ENCODE measurements at places on chromosomes 11 and 22.

GRCh38 chr11:3191586-3192324, 26.6 kb upstream of the OSBPL5 start:
- no peak for DNase-seq

GRCh38 chr11:121420398-121420797, 31.7 kb upstream of the SORL1 start:
- no peak for DNase-seq

- no peak for DNase-seq
These were observed 635 bp downstream of the SCARF2 start for GRCh38 chr22:20436768-20437612.

DNA sequence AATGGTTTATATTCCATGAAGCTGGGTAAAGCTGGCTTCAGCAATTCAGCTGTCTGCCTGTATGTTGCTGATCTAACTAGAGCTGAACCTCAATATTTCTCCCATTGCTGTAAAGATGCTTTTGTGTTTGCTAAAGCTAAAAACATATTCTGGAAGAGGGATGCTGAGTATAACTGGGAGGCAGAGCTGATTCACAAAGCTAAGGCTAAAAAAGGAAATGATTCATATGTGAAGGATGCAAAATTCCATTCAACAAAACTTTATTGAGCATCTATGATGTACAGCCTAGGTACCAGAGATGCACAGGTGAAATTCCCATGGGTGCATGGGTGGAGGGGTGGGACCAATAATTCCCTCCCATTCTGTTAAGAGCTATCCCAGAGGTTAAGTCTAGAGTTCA, 193.9 kb downstream of the KIF18A start:
- no peak for DNase-seq

DNA sequence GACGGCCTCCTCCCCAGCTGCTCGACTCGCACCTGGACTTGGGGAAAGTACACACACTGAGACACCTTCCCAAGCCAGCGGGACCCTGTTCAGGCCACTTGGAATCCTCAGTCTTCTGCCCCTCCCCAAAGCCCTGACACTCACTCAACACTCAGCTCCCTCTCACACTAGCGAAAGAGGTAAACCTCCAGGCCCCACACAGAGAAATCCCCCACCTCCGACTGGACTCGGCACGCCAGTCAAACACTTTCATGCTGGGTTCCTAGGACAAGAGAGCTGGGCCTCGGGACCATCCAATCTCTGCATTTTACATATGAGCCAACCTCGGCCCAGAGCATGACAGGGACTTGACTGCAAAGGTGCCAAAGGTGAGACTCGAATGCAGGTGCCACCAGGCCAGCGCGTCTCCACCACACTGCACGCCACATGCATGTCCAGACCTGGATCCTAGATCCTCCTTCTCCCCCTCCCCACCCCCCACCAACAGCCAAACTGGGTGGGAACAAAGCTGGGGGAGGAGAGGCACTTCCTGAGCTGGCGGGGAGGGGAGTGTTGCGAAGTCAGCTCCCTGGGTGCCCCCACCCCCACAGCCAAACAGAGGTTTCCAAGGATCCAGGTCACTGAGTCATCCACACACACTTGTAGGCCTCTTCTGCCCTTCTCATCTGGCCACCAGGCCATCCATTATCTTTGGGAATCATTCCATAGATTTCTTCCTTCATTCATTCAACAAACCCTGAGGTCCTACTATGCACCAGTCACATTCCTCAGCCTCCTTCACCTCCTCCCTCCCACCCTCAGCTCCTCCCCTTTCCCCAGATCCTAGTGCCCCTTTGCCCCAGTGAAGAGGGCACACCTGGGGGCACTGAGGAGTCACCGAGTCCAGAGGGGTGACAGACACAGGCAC, 10.7 kb upstream of the CD5 start:
- no peak for DNase-seq

- DNase-seq = no peak
These were observed 191.8 kb upstream of the E2F8 start for GRCh38 chr11:19432370-19433061.

- no peak for DNase-seq
These were observed 5.6 kb upstream of the MPEG1 start for GRCh38 chr11:59218319-59218718.

- no peak for DNase-seq
These were observed 11.6 kb downstream of the LIF start for GRCh38 chr22:30234786-30235470.

- DNase-seq = no peak
These were observed 3.9 kb downstream of the MUS81 start for GRCh38 chr11:65863889-65864705.

DNA sequence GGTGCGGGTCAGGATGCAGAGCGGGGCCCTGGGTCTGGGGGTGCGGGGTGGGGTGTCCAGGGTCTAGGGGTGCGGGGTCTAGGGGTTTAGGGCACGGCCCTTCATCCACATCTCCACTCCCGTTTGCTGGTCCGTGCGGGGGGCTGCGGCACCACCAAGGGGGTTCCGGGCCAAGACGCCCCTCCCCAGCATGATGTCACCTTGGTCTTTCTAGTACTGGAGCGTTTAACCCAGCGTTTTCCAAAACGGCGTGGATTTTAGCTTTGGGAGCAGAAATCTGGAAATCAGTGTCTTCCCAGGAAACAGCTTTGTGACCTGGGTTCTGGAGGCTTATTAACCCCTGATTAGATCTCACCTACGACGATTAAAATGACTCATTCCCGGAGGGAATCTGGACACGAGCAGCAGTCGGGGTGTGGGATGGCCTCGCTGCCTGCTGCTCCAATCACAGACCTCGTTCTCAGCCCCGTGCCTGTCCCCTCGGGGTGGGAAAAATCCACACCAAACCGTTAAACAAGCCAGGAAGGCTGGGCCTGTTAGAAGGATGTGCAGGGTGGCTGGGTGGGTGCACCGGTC, 759 bp downstream of the AP2A2 start:
- DNase-seq = no peak

DNA sequence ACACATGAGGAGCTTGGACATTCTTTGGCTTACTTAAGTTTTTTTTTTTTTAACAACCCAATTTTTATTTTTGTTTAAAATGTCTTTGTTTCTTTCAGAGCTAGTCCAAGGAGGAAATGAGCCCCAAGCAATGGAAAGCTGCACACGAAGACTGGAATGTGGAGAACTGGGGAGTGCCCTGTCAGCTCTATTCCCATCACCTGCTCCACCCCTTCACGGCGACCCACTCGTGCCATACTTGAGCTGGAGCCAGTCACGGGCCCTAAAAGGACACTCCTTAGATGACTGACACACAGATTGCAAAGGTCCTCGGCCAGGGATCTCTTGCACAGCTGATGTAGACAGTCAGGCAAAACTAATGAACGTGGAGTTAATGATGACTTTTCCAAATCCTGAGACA, 10.6 kb upstream of the SLC25A18 start:
- no peak for DNase-seq

All from stimulated activated CD8-positive, alpha-beta memory T cell treated with anti-CD3 and anti-CD28 coated beads, Interleukin-7, amount 100 ng/mL, for 1 hour (primary cell).